ENCODE measurements at places on chromosomes 1 and 21.
A peak's percentile ranks its signal among the peaks of the same experiment; 100 is the strongest.

DNA sequence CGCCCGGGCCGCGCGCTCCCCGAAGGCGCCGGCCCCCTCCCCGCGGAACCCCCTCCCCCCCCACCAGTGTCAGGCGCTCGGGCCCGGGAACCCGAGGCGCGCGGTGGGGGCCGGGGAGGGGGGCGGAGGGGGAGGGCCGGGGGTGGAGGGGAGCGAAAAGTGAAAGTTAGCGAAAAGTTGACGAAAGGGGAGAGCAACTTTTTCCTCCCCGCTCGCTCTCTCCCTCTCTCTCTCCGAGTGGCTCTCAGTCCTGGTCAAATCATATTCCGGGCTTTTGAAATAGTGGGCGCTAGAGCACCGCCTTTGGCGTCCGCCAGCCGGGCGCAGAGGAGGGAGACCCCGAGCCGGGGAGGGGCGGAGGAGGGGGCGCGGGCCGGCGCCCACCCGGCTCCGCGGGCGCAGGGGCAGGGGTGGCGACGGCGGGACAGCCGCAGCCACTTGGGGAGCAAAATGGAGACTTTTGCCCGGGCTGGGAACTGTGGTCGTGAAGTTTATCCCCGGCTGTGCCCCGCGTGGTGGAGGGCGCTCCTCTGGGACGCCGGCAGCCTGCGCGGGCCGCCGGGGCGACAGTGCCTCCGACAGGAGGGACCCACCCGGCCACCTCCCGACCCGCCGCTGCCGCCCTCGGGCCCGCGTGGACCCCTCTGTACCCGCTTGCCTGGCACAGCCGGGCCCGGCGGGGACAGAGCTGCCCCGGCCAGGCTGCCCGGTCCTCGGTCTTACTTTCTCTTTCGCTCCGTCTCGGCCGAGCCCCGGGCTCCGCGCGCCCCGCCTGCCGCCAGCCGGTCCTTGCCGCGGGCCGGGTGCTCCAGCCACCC, 697 bp downstream of the PRDM16 start:
- DNase-seq, result peak; percentile 57

- no peak for DNase-seq
These were observed 171.7 kb upstream of the FGGY start for GRCh38 chr1:59125154-59125553.

DNA sequence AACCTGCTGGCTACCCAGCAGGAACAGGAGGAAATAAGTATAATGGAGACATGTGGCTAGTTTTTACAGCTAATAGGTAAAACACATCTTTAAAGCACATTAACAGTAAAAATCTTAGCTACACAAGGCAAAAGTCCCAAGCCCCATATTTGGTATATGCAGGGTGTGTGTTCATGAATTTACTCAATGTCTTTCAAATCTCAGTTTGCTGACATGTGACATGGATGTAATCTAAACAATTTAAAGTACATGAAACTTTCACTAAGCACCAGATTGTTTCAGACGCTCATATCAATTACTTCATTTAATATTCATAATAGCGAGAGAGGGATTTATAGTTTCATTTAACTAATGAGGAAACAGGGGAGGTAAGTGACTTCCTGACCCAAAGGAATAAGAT, 3.9 kb downstream of the TACSTD2 start:
- no peak for DNase-seq

DNA sequence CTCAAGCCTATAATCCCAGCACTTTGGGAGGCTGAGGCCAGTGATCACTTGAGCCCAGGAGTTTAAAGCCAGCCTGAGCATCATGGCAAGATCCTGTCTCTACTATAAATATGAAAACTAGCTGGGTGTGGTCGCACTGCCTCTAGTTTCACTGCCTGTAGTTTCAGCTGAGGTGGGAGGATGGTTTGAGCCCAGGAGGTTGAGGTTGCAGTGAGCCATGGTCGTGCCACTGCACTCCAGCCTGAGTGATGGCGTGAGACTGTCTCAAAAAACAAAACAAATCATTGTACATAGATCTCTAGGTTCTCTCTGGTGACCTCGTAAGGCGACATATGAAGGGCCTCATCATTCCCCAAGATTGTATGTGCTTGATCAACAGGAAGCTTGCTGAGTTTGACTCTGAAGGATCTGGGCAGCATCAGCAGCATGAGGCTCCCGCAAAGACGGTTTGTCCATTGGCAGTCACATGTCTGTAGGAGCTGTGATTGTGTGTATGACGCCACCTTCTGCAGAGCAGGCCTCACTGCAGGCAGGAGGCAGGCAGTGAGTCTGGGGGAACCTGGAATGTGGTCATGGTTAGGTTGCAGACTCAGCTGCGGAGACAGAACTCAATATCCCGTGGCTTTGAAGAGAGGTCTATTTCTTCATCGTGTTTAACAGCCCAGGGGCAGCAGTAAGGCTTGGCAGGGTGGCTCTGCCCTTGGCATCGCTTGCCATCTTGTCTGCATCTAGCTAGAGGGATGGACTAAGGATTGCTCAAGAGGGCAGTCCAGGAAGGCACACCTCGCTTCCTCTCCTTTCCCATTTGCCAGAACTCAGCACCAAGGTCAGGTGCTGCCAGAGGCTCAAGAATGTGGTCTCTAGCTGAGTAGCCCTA, 14.0 kb downstream of the ATP5PO start:
- DNase-seq, result peak; percentile 23

- no peak for DNase-seq
These were observed 25.4 kb downstream of the SLC19A2 start for GRCh38 chr1:169460191-169460833.

DNA sequence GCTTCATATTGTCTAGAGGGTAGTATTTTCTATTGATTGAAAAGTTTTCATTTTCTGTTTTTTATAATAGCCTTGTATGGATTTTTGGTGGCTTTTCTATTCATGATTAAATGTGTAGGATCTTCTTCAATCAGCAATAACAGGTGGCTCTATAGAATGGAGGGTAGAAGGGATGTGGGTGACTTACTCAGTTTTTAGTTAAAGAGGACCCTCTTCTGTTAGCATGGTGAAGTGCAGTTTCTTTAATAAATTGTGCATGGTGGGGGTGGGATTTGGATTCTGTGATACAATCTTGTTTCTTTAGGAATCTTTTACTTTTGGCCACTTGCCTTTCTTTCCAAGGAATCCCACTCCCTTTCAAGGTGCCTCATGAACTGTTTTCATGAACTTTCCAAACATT, 64.7 kb downstream of the SLC35A3 start:
- no peak for DNase-seq

- no peak for DNase-seq
These were observed 44.6 kb downstream of the WNT9A start for GRCh38 chr1:227903061-227903521.

DNA sequence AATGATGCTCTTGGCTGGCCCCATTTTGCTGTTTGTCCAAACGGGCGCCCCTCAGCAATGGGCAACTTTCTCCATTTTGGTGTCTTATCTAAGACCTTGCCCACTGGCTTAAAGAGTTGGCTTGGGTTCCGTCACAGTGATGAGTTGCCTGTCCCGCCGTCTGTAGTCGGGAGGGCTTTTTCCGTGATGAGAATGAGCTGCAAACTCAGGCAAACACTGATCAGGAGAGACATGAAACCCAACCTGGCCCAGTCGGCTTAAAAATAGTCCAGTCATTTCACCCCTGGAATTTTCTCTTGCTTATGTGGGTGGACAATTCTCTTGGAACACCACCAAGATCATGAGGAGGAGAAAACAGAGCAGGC, 79.3 kb downstream of the ST6GALNAC3 start:
- no peak for DNase-seq

DNA sequence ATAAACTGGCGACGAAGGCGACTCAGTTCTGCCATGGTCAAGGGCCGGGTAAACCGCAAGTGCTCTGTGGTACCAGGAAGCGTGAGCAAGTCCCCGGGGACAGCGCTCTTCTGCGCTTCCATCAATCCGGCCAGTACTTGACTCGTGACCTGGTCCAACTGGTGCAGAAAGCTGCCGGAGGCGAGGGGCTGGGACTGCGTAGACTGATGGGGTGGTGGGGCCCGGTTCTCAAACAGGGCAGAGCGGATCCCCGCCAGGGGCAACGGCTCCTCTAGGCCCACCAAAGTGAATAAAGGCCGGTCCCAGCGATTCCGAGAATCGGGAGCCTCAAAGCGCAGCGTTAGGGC, 852 bp downstream of the KTI12 start:
- DNase-seq, result peak; percentile 30

DNA sequence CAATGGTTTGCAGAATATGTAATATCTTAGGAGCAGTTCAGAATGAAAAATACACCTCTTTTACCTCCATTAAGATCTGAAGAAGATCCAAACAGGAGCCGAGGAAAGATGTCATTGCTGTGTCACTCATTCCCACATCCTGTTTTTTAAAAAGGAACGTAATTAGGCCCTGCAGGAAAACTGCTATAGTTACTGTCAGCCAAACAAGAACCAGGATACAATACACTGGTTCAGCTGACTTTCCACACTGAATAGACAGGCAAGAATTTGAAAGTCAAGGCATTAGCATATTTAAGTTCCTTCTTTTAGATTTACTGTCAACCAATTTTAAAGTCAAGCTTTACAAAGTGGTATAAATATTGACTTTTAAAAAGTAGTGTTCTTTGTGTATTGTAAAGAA, 63.8 kb downstream of the IARS2 start:
- DNase-seq, result no peak

GRCh38 chr1:109214695-109215623, 1.2 kb downstream of the SARS1 start:
- DNase-seq, result no peak

DNA sequence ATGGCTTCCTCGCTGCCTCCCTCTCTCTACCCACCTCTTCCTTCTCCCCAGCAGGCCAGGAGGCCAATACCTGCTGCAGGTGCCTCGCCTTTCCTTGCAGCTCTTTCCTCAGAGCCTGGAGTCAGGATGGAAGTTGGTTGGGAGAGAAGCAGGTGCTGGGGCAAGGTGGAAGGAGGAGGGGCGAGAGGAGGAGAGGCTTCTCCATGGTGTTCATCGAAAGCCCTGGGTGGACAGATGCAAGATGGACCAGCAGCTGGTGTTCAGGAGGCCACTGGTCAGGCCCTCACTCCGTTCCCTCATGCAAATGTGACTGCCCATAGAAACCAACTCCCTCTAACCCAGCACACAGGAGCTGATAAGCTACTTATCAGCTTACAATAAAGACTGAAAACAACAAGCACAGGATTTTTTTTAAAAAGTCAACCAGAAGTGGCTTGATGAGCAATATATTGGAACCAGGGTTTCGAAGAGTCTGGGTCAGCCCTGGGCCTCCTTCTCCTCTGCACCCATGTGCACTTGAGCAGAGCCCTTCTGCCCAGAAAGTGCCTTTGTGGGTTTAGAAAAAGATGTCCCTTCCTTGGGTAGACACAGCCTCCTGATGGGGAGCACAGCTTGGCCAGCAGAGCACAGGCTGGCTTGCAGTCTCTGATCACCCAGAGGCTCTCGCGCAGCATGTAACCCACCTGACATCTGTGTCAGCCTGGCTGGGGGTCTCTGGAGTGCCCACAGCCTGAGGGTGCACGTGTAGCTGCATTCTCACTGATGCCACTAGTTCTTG, 16.6 kb upstream of the GSTM4 start:
- no peak for DNase-seq

DNA sequence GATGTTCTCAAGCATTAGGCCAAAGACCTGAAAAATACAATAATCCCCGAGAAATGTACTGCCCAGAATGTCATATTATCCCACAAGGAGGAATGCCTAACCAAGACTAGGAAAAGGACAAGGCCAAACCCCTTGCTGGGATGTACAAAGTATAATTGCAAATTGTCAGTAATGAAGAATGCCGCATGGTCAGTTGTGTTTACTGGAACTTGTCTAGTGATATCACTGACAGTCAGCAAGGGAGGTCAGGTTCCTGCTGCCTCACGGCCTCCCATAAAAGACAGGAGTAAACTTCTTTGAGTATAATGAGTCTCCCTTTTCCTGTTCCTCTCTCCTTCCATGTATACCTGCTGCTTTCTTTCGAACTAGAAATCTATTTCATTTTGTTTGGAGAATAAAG, 222.8 kb downstream of the RHOU start:
- DNase-seq, result no peak

- DNase-seq, result no peak
These were observed 67.1 kb downstream of the UBE2T start for GRCh38 chr1:202274611-202275010.

DNA sequence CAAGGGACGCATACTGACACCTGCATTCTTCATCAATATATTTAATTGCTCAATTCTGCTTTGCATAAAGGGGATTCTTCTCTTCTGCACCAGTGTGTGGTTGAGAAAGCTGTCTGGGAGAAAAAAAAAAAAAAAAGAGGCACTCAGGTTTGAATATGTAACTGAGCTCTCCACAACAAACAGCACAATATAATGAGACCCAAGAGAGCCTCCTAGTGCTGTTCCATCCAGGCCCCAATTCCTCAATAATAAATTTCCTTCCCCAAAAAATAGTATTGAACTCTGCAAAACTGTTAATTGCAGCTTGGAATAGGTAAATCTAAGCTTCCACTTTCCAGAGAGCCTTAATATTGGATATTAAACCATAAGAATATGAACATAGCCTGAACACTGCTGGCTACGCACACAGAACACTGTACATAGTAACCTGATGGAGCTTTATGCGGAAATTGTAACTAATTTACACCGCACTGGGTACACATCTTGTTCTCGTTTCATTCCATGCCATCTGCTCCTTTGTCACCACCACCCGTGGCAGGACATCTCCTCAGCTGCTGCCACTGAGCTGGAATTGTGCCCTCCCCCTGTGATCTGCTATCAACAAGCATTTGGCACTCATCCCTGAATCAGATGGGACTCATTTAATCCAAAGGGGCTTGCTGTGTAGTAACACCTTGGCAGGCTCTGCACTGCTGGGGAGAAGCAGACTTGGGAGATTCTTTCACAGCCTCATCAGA, 272.0 kb downstream of the HHIPL2 start:
- no peak for DNase-seq

DNA sequence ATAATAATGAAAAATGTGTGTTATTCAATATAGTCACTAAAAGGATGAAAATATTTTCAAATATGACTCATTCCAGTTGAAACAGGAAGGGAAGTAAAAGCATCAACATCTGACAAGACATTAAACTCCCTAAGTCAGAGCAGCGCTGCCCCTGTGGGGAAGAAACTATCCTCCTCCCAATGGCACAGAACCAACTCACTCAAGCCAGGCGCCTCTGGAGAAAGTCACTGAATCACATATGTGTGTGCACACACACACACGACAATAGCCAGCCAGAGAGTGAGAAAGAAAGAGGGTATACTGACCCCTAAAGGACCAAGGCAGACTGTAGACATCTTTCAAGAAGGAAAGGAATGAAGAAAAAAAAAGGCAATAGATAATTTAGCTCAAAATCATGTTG, 126.9 kb downstream of the SETD4 start:
- DNase-seq, result peak; percentile 48

- DNase-seq, result no peak
These were observed 8.2 kb upstream of the METTL18 start for GRCh38 chr1:169802888-169803287.

Measured in mucosa of gallbladder (tissue), 1 donor.